CD14-positive monocyte (primary cell): ENCODE measurements at places on chromosomes 13 and 19.
A peak's percentile ranks its signal among the peaks of the same experiment; 100 is the strongest.

GRCh38 chr19:19627621-19628500, at the start of gene LPAR2:
LPAR2 (minus strand) TSS chr19:19628220; CDS start chr19:19627275, 945 bp downstream.
- no peak for DNase-seq

GRCh38 chr13:67204764-67205163, 25.4 kb downstream of the PCDH9 start:
- DNase-seq: no peak

DNA sequence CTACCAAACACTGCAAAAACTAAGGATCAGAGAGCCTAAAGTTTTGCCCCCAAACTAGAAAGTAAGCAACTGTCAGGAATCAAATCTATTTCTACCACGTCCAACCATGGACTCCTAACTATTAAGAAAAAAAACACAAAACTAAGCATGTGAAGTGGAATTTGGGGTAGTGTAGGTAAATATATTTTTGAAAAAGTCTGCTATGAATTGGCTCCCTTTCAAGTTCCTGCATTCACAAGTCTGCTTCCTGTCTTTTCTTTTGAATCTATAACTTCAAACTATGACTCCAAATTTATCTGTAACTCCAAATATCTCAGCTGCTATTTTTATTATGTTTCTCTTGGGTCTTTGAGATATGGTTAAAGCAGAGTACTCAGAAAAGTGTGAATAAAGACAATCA, 47.0 kb downstream of the PCDH9 start:
- no peak for DNase-seq

- DNase-seq: no peak
Measured at GRCh38 chr13:36915106-36915505, 4.9 kb downstream of the SMAD9 start.

DNA sequence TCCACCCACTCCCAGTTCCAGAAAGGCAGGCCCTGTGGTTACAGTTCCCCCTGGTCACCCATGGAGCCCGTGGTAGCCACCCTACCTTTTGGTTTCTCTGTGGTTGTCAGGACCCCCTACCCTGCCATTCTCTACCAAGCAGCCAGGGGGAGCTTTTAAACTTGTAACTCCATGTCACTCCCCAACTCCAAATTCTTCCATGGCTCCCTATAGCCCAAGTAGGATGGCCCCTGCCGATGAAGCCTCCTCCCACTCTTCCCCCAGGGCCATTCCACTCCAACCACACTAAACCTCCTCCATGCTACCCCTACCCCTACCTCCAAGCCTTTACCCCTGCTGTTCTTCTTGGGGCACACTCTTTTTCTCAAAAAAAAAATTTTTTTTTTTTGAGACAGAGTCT, 2.2 kb downstream of the S1PR2 start:
- DNase-seq: peak; percentile 42

GRCh38 chr19:16949496-16950023, 60.8 kb downstream of the F2RL3 start:
- DNase-seq: no peak

DNA sequence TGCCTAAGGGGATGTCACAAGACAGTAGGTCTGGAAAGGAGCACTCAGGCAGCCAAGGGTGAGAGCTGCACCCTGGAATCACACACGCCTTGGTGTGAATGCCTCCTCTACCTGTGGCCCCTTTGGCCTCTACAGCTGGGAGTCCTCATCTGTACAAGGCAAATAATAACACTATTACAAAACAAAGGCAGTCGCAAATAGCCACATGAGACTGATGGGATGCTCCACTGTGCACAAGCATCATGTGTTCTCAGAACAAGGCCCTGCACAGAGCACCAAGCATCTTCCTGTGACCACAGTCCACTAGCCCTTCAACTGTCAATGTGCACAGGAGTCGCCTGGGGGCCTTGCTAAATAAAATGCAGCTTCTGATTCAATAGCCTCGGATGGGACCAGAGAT, 44.6 kb upstream of the HNRNPA1L2 start:
- no peak for DNase-seq

DNA sequence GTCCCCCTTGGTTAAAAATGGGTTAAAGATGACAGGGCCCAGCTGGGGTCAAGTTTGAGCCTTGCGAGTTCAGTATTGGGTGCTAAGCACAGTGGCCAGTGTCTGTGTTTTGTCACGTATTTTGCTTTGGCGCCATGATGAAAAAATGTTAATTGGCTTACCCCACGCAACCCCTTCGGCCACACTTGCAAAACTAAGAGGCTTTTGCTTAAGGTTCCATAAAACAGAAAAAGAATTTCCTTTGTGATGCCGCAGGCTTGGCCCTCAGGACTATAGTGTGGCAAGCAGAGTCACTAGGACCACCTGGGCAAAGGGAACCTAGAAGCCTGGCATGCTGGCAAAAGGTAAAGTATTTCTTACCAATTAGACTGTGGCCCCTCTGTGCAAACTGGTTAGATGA, 20.7 kb downstream of the DPRX start:
- DNase-seq: no peak

- DNase-seq: peak; percentile 90
Measured at GRCh38 chr19:45439569-45440258, 16.0 kb upstream of the ERCC1 start.

DNA sequence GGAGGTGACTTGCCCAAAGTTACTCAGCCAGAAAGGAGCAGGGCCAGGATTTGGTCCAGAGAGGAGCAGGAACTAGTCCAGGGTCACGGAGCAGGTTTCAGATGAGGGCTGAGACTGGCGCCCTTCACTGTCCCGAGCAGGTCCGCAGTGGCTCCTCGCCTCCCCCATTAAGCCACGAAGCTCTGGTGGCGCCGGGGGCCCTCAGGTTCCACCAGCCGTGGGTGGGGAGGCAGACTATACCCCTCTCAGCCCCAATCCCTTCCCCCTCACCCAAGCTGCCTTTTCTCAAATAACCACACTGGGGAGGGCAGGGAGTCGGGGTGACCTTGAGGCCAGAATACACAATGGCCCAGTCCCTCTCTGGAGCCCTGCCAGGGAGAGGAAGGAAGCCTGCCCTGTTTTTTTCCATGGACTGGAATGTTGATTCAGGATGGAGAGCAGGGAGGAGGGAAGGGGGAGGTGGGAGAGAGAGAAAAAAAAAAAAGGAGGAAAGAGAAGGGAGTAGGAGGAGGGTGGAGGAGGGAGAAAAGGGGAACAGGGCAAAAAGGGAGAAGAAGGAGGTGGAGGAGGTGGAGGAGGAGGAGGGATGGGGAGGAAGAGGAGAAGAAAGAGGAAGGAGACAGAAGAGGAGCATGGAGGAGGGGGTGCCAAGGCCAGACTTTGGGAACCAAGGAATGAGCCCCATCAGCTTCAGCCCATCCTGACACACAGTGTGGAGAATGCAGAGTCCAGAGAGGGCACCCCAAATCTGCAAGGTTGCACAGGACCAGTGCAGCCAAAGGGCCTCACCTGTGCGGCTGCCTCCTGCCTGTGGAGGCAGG, 19.7 kb downstream of the CEACAM16 start:
- DNase-seq: no peak

- DNase-seq: no peak
Measured at GRCh38 chr13:33624740-33625139, 193.2 kb upstream of the RFC3 start.

- peak; percentile 68 for DNase-seq
Measured at GRCh38 chr19:47111006-47111621, 2.5 kb downstream of the ZC3H4 start.

DNA sequence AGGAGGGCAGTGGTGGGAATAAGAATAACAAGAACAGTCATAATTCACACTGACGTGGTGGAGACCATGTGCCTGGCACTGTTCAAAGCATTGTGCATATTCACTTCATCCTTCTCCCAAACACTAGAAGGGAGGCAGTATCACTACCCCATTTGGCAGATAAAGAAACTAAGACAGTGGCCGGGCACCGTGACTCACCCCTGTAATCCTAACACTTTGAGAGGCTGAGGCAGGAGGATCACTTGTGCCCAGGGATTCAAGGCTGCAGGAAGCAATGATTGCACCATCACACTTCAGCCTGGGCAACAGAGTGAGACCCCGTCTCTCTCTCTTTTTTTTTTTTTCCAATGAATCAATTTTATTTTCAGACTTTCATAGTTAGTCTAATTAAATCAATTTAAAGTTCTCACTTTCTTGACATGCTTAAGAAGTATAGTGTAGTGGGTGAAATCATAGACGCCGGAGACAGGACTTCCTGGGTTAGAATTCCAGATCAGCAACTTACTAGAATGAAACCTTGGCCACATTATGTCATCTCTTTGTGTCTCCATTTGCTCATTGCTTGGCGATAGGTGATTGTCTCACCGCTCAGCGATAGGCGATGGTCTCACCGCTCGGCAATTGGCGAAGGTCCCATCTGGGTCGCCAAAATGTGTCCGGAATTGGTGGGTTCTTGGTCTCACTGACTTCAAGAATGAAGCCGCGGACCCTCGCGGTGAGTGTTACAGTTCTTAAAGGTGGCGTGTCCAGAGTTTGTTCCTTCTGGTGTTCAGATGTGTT, 5.3 kb upstream of the ATG4D start:
- DNase-seq: peak; percentile 47

DNA sequence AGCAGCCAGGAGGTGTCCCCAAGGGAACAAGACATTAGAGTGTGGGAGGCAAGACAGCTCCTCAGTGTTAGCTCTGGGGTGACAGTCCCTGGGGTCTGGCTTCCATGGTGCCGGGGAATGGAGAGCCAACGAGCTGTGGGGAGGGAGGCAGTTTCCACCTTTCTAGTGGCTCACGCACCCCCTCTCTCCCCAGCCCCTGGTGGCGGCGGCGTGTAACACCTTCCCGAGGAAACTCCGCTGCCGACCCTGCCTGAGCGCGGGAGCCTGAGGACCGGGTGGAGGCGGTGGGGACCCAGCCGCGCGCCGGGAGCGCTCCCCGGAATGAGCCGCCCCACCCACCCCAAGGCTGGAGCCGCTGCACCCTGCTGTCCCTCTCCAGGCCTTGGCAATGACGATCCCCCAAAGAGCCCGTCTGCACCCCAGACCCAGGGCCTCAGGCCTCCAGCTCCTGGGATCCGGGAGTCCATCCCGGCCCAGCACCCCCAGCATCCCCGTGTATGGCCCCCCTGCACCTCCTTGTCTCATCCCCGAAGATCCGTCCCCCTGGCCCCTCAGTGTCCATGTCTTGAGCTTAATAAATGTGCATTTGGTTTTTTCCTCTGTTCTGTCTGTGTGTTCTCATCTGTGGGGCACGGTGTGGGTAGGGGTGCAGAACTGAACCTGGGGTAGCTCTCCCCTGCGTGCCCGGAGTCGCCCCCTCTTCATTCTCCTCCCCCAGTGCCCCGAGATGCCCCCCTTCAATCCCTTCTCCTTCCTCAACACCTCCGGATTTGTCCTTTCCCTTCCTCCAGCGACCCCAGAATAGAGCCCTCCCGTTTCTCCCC, 622 bp upstream of the FXYD5 start:
- peak; percentile 63 for DNase-seq

DNA sequence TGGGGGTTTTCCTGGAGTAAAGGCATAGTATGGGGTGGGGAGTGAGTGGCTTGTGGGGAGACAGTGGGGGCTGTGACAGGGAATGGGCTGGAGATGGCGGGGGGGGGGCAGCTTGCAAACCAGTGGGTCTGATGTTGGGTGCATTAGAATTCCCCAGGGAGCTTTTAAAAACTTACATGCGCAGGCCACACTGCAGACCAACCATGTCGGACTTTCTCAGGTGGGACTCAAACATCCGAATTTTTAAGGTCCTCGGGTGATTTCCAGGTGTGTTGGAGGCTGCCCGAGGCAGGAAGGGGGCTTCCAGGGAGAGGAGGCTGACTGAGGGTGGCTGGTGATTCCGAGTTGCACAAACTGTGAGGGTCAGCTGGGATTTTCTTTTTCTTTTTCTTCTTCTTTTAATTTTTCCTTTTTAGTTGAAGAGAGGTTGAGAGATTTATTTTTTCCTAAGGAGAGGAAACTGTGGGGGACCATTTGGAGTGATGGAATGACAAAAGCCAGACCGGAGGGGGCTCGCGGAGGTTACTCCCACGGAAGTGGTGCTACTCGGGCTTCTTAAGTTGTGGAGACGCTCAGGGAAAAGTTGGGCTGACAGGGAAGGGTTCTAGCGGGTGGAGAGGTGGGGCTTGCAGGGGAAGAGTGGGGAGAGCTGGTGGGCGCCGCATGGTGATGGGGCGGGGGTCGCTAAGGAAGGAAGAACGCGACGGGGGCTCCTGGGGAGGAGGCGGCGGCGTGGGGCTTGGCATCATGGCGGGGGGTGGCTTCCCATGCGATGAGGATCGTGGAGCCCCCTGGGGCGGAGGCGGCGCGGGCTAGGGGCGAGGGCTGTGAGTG, 997 bp upstream of the CACNG8 start:
- DNase-seq: no peak

- DNase-seq: peak; percentile 12
Measured at GRCh38 chr19:10769533-10770491, 51.9 kb downstream of the DNM2 start.

DNA sequence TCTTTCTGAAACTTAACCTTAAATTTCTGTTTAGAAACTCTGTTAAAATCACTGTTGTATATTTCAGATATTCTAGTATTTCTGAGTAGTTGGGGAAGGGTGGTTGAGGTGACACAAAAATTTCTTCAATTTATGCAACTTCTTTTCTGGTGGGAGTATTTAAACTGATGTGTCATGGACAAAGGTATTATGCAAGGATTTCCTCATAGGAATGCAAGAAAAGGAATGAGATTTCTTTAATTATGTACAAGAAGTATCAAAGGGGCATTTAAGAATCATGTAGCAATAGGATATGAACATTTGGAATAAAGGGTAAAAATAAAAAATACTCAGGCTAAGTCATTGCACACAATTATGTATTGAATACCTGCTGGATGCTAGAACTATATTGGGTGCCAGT, 575.8 kb upstream of the KLF12 start:
- no peak for DNase-seq

DNA sequence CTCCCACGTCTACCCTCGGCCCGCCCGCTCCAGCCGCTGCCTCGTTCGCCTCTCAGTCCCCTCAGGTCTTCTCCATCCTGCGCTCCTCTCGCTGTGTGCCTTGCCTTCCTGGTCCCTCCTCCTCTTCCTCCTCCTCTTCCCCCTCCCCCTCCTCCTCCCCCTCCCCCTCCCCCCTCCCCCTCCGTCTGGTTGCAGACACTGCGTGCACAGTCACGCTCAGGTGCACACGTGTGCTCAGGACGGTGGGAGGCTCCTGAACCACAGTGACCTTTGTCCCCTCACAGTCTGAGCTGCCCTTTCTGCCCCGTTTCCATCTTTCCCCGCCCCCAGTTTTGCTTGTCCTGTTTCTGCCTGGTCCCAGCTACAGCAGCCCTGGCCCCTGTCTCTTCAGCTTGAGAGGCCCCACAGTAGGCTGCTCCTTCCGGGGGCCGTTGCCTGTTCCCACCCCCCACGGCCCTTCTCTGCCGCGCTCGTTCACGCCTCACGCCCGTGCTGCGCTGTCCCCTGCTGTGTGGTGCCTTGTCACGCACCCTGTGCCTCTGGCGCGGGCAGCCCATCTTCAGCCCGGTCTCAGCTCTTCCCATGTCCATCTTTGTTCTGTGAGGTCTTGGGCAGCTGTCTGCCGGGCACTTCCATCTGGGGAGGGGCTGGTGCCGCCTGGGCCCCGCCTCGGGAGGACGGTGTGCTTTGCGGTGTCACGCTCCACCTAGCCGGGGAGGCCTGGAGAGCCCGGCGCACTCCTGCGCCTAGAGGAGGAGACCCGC, 13.8 kb upstream of the RPS15 start:
- no peak for DNase-seq

GRCh38 chr13:65085977-65086376, 2144.2 kb downstream of the PCDH9 start:
- no peak for DNase-seq
